ENCODE measurements at places on chromosomes 1 and 21. TPM values are rescaled to one million over a fixed set of nuclear protein-coding genes. Genes with fewer than 3 reads are reported as not detected.

Gene CCDC18
- 5.2 TPM for total RNA-seq

Gene PTPN14
- 5.4 TPM for total RNA-seq

Gene NBPF6
- total RNA-seq: not detected

Gene FH
- 96.9 TPM for total RNA-seq

Gene LCE1B
- total RNA-seq: not detected
